Stimulated activated CD8-positive, alpha-beta memory T cell treated with anti-CD3 and anti-CD28 coated beads, Interleukin-7, amount 100 ng/mL, for 48 hours (primary cell): ENCODE measurements at places on chromosomes 1 and 21.

- DNase-seq = no peak
Measured at GRCh38 chr1:198955085-198955484, 316.2 kb downstream of the PTPRC start.

DNA sequence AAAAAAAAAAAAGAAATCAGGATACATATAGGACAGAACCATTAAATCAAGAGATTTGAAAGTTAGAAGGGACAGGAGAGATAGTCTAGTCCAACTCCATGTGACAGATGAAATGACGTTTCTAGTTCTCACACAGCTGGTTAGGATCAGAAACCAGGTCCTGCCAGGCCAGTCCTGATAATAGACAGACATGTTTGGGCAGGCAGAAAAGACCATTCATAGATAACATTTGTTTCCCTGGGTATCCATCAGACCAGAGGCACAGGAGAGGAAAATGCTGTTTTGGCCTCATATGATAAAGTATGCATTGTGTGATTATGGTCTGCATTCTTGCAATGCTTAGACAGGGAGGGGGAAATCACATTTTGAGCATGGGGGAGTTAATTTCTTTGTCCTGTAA is 29.3 kb downstream of the ZBTB8B start:
- DNase-seq = no peak

GRCh38 chr21:30479259-30479658 is 908 bp downstream of the KRTAP19-1 start:
- DNase-seq = no peak

DNA sequence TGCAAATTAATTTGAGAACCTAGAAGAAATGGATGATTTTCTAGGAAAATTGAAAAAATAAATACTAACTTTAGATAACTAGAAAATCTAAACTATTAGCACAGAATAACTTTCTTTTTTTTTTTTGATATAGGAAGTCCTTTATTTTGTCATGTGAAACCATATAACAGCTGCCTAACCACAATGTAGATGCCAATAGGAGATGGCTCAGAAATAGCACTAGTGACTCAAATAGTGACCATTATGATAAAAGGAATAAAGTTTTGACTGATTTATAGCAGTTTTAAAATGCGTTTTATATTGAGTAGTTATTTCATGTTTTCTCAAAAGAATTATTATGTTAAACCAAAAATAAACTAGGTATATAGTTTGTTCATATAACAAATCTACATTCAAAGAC is 158.0 kb upstream of the CACYBP start:
- no peak for DNase-seq

DNA sequence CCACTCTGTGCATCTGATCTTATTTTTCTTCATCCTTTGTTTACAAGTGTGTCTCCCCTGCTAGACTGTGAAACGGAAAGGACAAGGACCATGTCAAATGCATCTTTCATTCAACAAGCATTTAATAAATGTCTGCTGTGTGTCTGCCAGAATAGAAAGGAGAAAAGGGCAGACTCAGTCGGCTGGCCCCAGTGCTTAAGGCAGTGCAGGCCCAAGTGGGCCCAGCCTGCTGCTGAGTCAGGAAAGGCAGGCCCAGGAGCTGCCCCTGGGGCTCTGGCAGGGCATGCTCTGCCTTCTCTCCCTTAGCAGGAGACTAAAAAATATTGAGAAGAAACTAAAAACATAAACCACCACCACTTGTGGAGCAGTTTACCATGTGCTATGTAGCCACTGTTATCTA is 38.1 kb downstream of the PLEKHA6 start:
- no peak for DNase-seq

GRCh38 chr1:110829955-110830553 is 42.9 kb upstream of the CD53 start:
- no peak for DNase-seq

- no peak for DNase-seq
Measured at GRCh38 chr1:87804128-87804527, 475.4 kb downstream of the LMO4 start.

DNA sequence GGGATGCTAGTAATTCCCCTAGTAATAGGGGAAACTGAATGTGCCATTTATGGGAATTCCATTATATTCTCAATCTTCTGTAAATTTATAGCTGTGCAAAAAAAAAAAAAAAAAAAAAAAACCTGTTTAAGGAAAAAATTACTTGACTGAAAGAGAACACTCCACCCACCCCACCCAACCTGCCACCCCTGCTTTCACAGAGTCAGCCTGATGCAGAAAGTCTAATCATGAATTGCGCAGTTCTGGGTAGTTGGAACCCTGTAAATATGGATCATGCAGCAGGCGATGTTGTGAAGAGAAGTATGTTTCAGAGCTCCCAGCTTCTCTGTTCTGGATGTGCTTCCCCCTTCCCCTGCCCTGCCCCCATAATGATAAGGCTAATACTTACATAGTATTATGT is 19.6 kb upstream of the LAMC2 start:
- DNase-seq = no peak

DNA sequence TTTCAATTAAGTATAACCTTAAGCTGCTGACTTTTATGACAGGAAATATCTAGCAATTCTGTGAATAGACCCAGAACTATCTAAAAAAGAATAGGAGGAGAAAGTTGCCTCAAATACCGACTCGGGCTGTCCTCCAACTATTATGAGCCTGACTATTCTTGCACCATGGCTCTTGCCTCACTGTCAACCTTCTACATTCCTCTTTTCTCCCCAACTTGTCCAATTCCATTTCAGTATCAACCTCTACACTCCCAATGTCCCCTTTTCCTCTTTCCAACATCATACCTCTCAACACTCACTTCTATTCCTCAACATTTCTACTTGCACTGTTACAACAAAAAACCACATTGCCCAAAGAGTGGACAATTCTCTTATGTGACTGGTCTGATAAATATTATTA is 2.3 kb downstream of the ZZZ3 start:
- DNase-seq = no peak

DNA sequence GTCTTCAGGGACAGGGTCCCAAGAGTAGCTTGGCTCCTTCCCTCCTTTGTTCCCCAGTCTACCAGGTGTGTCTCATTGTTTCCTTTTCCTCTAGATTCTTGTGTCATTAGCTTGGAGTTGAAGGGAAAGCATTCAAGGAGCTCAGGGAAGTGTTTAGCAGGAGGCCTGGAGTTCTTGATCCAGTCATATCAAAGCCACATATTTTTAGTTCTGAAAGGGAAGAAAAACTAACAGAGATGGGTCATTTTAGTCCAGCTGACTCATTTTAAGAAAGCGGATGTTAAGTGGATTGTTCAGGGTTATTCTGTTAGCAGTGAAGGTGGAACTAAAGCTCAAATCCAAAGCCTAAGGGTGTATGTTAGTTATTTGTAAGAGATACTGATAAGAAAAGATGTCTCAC is 721 bp downstream of the C1orf54 start:
- no peak for DNase-seq

GRCh38 chr1:68149110-68149798 is 83.1 kb downstream of the WLS start:
- DNase-seq = no peak

DNA sequence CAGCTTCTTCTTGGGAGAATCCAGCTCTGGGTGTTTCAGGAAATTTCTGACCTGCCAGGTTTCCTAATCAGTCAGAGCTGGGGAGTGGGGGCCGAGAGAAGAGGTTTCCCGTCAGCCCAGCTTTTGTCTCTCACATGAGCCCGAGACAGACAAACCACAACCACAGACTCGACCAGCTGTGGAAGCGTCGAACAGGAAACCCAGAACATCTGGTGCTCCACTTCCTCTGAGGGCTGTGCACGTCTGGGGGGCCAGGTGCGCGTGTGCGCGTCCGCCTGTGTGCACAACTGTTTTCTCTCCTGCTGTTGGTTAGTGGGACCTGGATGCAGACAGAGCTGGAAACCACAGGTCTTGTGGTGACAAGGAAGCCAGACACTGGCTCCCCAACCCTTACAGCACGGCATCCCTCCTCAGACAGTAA is 113.0 kb upstream of the SLC25A33 start:
- DNase-seq = peak; percentile 65

DNA sequence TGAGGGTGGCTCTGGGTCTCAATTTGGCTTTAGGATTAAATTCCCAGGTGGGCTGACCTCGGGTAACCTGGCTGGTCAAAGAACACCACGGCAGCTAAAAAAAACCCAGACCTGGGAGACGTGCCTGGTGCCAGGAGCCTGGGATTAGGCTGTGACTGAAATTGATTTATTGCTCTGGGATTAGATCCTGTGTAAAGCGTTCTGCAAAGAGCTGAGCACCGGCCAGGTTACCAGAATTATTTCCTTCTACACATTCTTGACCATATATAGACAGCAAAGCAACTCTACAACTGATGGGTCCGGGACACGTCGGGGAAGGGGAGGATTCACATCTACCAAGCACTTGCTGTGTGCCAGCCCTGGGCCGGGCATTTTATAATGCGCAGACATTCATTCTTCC is 45.2 kb downstream of the TMCO4 start:
- no peak for DNase-seq

GRCh38 chr1:53956308-53957168 is 10.4 kb downstream of the LRRC42 start:
- no peak for DNase-seq

DNA sequence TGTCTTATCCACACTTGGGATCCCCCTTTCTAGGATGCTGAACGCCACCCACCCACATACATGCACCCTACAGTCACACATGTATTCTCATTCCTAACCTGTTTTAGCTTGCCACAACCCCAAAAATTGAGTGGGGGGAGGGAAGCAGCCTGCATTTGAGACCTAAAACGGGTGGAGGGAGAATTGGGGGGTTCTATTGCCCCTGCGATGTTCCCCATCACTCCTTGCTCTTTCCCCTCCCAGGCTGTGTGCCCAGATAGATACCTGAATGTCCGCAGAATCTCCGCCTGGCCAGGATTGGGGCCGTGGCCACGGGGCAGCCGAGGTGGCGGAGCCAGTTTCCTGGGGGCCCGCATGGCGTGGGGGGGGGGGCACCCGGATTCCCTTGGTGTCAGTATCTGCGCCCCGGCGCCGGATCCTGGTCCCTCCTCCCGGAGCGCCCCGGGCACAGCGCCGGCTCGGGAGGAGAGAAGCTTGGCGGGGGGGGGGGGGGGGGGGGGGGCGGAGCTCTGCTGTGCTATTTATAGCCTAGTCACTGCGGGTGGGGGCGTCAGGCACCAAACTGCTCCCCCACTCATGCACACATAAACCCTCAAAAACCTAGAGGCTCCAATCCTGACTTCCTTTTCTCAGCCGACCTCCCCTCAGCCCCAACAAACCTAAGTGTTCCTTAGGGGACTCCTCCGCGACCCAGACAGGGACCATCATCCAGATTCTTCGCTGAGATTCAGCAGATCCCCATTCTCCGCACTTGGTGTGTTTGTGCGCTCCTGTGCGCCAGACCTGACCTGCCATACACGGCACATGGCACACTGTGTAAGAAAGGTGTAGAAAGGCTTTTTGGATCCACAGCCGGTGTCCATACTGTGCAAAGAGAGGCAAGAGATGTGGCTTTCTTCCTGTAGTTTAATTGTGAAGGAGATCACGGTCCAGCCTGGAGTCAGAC is 1.9 kb downstream of the ANKRD34A start:
- DNase-seq = no peak
